ENCODE measurements at places on chromosomes 6 and 20. TPM values are rescaled to one million over a fixed set of nuclear protein-coding genes. Genes with fewer than 3 reads are reported as not detected.

The ARID1B gene
- 56.7 TPM for total RNA-seq

The PRKN gene
- total RNA-seq: 3.8 TPM

The TAAR2 gene
- total RNA-seq: not detected

The ZNF311 gene
- total RNA-seq: 1.4 TPM

The CPNE1 gene
- total RNA-seq: 138 TPM

The SPTLC3 gene
- total RNA-seq: 2.1 TPM

The CHRNA4 gene
- not detected for total RNA-seq

The NINL gene
- 9.0 TPM for total RNA-seq

The CD83 gene
- total RNA-seq: 0.88 TPM

The RFX6 gene
- total RNA-seq: not detected

The MUC21 gene
- not detected for total RNA-seq

The SPDEF gene
- total RNA-seq: 1.3 TPM

The VARS1 gene
- total RNA-seq: 44.4 TPM

The DUSP15 gene
- 0.13 TPM for total RNA-seq

The MEI4 gene
- total RNA-seq: not detected

The SFTA2 gene
- total RNA-seq: not detected

The BPIFB1 gene
- total RNA-seq: not detected

The GSS gene
- total RNA-seq: 29.9 TPM

The CTAGE9 gene
- not detected for total RNA-seq

The ROS1 gene
- 1.4 TPM for total RNA-seq

The RAET1E gene
- total RNA-seq: not detected

The GHRH gene
- total RNA-seq: not detected

The C6orf52 gene
- 3.9 TPM for total RNA-seq

The VSTM2L gene
- total RNA-seq: 6.1 TPM

The LAMA2 gene
- 54.9 TPM for total RNA-seq

The KCNK5 gene
- total RNA-seq: not detected

The CABLES2 gene
- total RNA-seq: 3.7 TPM

The SLC12A5 gene
- total RNA-seq: not detected

The ADGRF1 gene
- total RNA-seq: not detected

The MACROD2 gene
- 0.96 TPM for total RNA-seq

The TFAP2D gene
- not detected for total RNA-seq

The HRH3 gene
- total RNA-seq: not detected

The HSPA12B gene
- 0.88 TPM for total RNA-seq

The GZF1 gene
- total RNA-seq: 11.8 TPM

The HSF2 gene
- 12.1 TPM for total RNA-seq

The KHDC1L gene
- not detected for total RNA-seq

The CCN6 gene
- not detected for total RNA-seq

The KIAA1755 gene
- total RNA-seq: 18.0 TPM

Measured in epithelial cell of alveolus of lung (primary cell).